ENCODE measurements at places on chromosomes 2 and 18.
A peak's percentile ranks its signal among the peaks of the same experiment; 100 is the strongest.

DNA sequence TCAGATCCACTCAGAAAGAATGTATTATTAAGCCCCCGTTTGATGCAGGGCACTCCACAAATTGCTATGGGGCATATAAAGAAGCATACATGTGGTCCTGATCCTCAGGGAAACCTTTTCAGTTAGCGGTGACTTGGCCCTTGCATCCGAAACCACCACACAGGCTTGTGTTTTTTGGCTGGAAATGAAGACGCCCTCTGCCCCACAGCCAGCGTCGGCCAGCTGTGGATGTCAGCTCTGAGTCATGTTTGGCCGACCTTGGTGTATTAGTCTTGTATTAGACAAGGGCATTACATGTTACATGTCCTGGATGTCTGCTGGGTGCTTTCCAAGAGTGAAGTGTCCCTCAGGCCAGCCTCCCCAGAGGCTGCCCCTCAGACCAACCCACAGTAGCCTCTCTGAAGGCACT lies 107.6 kb upstream of the MAP3K20 start:
- peak; percentile 47 for DNase-seq

GRCh38 chr2:233817995-233818638 lies 36.2 kb downstream of the HJURP start:
- no peak for DNase-seq

GRCh38 chr2:181239201-181239799 lies 217.9 kb upstream of the ITGA4 start:
- DNase-seq: no peak

DNA sequence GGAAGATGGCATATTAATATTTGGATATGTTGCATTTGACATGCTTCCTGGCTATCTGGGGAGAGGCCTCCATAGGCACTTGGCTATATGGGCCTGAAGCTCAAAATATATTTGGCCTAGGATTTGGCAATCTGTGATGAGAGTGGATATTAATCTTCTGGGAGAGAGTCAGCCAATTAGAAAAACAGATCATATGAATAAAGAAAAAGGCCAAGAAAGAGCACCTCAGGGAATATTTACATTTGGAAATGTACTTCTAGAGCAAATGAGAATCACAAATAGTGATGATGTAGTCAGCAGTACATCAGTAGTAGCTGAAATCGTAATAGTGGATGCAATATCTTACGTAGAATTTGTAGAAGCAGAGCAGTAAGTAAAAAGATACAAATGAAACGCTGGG lies 277.0 kb downstream of the CTNNA2 start:
- DNase-seq: no peak

DNA sequence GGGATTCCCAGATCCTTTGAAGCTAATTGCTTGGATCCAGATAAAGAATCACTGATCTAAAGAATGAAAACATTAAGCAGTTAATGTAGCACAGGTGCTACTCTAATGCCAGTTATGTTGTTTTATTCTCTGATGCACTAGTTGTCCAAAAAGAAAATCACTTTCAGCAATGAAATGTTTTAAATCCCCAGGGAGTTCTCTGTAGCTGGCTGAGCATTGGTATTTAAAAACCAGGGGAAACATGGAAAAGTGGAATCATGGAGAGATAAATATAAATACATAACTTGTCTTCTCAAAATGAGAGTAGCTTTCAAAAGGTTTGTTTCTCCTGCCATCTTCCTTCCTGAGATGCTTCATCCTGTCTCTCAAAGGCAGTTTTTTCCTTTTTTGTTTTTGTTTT lies 37.7 kb downstream of the CD302 start:
- DNase-seq: no peak

GRCh38 chr18:28198620-28199019 lies 21.7 kb upstream of the CDH2 start:
- no peak for DNase-seq

DNA sequence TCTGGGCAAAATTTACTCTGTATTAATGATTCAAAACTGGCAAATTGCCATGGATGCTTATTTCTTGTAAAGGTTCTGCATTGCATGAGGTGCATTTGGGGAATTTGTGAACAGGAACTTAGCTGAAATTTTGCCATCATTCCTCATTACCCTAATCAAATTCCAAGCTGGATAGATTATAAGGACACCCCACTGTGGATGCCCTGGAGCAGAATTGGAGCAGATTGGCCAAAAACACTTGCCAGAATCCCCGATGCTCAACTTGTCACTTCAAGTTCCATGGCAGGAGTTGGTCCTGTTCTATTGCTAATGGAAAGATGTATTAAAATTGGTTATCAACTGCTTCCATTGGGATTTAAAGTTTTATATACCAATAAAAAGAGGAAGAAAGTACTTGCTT lies 237.9 kb downstream of the CCDC102B start:
- no peak for DNase-seq

DNA sequence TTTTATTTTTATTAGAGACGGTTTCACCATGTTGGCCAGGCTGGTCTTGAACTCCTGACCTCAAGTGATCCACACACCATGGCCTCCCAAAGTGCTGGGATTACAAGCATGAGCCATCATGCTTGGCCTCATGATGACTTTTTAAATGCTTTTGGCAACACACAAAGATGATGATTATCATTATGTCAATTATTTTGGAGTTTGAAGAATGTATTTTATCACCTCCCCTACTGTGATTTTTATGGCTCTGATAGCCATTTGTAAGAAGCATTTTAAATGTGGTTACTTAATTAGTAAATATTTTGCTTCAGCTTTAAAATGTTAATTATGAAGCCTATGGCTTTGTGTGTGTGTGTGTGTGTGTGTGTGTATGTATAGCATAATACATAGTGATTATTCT lies 45.1 kb upstream of the RAB27B start:
- DNase-seq: no peak

GRCh38 chr2:95578539-95578938 lies 13.3 kb upstream of the TRIM43 start:
- DNase-seq: no peak

DNA sequence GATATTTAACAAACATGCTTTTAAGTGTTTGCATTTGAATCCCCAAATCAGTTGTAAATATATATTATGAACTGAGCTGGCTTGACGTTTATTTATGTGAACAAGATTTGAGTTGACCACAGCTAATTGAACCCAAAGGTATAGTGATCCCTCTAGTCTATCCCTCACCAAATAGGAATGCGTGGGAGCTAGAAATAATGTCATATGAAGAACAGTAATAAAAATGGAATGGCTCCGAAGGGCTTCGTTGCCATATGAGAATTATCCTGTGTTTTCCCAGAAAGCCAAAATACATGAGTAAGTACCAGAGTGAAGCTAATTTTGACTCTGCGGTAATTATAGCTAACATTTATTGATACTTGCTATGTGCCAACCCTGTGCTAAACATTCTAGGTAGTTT lies 142.7 kb downstream of the ADCYAP1 start:
- peak; percentile 14 for DNase-seq

- DNase-seq: peak; percentile 69
These were observed 80.5 kb downstream of the LYPD6 start for GRCh38 chr2:149410701-149411484.

GRCh38 chr18:56235071-56235470 lies 403.3 kb downstream of the TXNL1 start:
- DNase-seq: no peak

- DNase-seq: no peak
These were observed 93.8 kb upstream of the PHLPP1 start for GRCh38 chr18:62621546-62621945.

- no peak for DNase-seq
These were observed 283.1 kb downstream of the CPS1 start for GRCh38 chr2:210839450-210839849.

- DNase-seq: no peak
These were observed 265.4 kb downstream of the SS18 start for GRCh38 chr18:25825056-25825455.

DNA sequence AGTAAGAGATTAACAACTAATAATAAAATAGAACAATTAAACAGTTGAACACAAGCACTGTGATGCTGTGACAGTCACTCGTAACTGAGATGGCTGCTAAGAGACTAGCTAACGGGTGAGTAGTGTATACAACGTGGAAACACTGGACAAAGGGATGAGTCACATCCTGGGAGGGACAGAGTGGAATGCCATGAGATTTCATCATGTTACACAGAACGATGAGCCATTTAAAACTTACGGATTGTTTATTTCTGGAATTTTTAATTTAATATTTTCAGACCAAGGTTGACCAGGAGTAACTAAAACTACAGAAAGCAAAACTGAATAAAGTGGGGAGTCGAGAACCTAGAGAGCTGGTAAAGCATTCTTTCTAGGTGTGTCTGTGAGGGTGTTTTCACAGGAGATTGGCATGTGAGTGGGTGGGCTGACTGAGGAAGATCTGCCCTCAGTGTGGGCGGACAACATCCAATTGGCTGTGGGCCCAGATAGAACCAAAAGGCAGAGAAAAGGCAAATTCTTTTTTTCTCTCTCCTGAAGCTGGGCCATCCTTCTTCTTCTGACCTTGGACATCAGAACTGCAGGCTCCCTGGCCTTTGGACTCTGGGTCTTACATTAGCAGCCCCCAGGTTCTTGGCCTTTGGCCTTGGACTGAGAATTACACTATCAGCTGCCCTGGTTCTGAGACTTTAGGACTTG lies 14.6 kb downstream of the TMSB10 start:
- peak; percentile 98 for DNase-seq

DNA sequence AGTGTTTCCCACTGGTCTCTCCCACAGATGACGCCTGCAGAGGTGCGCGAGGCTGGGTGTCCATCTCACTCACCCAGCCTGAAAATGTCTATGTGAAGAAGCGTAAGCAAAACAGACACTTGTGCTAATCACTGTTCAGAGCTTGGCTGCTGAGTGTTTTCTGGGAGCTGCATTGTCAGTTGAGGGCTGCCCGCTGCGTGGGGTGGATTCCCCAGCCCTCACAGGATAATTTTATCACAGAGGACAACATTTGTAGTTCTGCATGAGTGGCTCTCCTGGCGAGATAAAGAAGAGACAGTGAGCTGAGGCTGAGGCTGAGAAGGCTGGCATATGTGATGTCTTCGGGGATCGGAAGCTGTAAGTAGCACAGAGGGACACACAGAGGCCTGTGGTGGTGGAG lies 16.2 kb upstream of the CAPN13 start:
- DNase-seq: no peak

DNA sequence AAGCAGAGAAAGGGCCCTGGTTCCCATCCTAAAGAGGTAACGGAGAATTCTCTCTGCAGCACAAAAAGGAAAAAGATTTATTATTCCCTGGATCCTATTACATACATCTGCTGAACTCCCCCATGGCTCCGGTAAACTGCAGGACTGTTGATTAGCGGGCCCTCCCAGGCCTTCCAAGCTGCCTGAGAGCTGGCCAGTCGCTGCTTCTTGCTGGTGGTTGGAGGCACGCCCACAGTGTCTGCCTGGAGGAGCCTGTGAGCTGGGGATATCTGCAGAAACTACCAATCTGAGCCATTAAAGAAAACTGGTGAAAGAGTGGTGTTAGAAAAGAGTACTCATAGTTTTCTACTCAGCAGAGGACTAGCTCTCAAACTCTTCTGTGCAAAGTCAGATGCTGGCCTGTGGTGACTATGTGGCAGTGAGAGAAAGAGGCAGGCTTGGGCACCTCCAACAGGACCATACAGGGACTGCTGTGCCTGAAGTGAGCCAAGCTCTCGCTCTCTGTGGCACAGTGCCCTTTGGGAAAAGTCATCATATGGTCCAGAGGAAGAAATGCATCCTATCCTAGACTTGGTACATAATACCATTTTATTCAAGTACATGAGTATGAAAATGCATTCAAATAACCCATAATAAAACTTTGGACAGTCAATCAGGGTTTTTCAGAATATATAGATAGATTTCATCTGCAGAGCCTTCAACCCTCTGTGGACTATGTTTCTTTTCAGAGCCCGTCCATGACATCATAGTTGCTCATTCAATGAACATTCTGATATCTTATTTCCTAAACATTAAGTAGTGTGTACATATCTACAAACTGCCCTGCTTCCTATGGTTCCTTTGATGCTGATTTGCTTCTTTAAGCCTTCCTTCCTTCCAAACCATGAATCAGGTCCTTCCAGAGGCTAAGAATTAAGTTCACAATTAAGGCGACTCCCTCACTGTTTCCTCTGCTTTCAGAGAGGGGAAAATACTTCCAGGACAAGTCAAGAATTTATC lies 242.0 kb upstream of the LYPD1 start:
- no peak for DNase-seq
